ENCODE measurements at places on chromosomes 3 and 15.

DNA sequence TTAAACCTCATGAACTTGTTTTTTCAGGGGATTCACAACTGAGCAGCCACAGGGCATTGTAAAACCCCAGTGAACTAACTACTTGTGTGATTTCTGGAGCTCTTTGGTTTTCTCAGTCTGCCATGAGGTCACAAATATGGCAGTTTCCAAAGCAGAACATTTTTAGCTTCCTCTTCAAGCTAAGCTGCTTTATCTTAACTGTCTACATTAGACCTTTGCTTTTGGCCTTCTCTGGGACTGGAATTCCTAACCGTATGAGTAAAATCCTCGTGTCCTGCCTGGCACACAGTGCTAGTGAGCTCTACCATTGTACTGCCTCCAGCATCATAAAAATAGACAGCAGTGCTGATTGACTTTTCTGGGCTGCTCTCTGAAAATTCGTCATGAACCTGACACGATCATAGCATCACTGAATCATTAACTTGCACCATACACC is 22.1 kb downstream of the CDIN1 start:
- no peak for DNase-seq

- no peak for DNase-seq
Measured at GRCh38 chr15:66599536-66600239, 33.9 kb upstream of the LCTL start.

DNA sequence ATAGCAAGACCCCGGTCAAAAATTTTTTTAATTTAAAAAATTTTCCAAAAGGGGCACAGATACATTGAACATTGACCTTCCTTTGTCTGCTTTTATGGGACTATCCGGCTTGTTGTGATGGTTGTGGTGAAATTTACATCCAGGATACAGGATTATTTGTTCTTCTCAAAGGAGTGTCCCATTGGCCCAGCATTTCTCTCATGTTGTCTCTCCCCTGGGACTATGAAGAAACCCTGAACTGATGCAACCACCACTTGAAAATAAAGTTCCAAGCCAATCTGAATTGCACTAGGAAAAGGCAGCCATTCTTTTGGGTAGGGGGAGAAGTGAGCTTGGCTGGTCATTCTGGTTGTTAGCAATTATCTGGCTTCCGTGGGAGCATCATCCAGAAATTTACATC is 58.4 kb downstream of the PPARG start:
- no peak for DNase-seq

DNA sequence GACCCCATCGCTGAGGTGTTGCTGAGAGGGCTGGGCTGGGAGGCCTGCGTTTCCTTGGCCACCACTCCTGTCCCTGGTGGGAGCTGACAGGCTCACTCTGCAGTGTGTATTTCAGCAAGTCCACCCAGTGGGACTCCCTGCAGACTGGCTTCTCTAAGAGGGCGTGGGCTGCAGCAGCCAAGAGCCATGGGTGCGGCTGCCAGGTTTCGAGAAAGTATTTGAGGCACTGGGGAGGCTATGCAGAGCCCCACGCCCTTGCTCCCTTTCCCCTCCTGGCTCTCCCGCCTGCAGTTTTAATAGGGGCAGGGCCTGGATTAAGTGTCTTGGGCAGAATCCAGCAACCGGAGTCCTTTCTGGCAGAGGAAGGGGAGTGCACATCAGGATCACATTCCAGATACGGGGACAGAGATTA is 242.1 kb downstream of the THSD4 start:
- peak; percentile 71 for DNase-seq

DNA sequence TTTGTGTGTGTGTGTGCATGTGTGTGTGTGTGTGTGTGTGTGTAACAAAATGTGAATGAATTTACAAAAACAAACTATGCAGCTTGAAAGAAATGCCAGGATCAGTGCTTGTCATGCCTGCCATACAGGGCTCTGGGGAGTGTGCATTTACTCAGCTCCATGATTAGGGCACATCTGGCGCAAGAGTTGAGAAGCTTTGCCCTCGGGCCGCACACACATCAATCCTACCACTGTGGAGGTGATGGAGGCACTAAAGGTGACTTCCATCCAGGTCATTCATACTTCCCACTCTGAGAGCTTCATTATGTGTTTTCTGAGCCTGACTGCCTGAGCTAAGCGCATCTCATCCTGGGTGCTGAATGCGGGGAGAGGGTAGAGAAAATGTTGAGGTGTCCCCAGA is 72.0 kb upstream of the ZBED2 start:
- no peak for DNase-seq

DNA sequence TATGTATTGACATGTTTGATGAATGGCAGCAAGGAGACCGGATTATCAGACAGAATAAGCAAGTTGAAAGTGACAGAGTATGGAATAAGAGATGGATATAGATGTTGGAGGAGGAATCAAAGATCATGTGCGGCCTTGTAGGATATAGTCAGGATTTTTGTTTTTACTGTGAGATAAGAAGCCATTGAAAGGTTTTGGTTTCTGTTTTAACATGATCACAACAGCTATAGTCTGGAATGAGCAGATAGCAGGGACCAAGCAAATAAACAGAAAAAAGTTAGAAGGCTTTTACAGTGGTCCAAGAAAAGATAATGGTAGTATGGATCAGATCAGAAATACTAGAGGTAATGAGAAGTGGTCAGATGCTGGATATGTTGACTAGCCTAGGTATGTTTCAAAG is 52.6 kb downstream of the SLC12A6 start:
- no peak for DNase-seq

GRCh38 chr3:24259901-24260512 is 234.6 kb downstream of the THRB start:
- DNase-seq, result no peak

- DNase-seq, result no peak
Measured at GRCh38 chr3:171888466-171888865, 45.3 kb downstream of the TMEM212 start.

DNA sequence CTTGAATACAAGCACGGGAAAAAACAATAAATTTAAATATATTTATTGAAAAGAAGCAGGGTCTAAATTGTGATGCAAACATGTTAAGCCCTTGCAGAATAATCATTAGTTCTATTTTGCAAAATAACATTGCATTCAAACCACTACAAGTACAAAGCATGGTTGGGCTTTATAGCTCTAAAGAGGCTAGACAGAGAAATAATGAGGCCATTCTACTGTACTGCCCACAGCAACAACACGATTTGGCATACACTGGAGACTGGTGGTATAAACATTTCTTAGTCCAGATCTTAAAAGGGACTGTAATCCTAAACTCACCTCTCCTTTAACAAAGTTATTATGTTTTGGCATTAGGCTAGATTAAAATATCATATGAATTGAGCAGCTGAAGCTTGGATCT is 204.3 kb upstream of the LRIG1 start:
- no peak for DNase-seq

DNA sequence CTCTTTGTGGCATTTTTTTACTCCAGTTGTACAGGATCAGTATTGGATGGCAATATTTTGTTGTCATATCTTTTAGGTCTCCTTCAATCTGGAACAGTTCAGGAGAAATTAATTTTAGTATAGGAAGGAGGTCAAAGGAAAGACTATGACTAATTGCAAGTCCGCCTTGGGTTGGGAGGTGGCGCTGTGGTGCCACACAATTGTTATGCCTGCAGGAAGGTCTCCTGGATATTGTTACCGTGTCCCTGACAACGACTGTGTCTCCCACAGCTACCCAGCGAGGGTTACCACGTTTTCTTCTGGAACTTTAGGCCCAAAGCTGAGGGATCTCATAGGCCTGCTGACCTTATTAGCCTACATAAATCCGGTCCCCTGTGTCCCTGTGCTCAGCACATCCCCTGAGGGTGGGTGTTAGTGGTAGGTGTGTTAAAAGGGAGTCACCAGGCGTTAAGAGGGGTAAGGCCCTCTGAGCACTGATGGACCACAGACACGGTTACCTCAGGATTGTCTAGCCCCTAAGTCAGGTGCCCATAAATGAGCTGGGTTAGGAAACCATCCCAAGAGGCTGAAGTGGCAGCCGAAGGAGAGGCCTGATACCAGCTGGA is 31.5 kb downstream of the KCNAB1 start:
- DNase-seq, result peak; percentile 59

- DNase-seq, result no peak
Measured at GRCh38 chr3:33426630-33427317, 13.4 kb downstream of the UBP1 start.

- no peak for DNase-seq
Measured at GRCh38 chr3:188449421-188449820, 295.5 kb downstream of the LPP start.

DNA sequence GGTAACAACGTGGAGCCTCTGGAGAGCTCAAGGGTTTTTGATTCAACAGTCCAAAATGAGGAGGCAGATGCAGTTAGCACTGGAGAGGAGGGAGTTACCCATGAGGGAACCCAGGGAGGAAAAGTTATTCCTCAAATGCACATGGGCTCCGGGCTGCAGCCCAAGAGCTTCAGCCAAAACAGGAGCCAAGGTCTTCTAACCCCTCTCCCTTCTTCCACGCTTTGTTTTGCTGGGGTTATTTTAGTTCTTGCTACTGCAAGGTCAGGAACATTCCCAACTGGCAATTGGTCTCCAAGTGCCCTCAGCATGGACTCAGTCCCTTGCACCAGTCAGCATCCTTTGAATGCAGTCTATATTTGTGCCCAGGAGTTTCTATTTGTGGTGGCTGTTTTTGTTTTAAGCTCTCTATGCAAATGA is 90.0 kb downstream of the TGFBR2 start:
- DNase-seq, result no peak

GRCh38 chr15:32651229-32651837 is 9.8 kb downstream of the SCG5 start:
- peak; percentile 60 for DNase-seq

GRCh38 chr15:66722757-66723540 is 20.9 kb downstream of the SMAD6 start:
- DNase-seq, result no peak

GRCh38 chr3:9291821-9292410 is 42.5 kb upstream of the SRGAP3 start:
- no peak for DNase-seq

DNA sequence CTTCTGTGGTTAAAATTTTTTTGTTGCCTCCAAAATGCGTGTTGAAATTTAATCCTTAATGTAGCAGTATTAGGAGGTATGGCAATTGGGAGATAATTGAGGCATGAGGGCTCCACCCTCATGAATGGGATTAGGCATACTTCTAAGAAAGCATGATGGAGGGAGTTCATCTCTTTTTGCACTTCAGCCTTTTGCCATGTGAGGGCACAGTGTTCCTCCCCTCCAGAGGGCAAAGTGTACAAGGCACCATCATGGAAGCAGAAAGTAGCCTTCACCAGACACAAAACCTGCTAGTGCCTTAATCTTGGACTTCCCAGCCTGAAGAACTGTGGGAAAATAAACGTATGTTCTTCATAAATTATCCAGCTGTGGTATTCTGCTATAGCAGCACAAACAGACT is 429.5 kb downstream of the ZIC1 start:
- no peak for DNase-seq

DNA sequence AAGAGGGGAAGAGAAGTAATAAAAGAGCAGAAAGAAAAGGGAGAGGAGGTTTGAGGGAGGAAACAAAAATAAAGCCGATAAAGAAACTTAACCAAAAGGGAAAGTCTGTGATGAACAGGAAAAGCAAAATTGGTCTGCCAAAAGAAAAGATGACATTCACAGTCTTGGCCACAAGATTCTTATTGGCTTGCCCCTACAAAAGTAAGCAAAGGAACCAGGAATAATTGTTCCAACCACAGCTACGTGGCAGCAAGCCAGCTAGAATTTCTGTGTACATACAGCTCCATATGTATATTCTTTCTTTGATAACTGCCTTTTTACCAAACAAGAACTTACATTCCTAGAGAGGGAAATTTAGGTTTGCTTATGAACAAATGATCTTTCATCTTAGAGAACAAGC is 79.6 kb downstream of the MLH1 start:
- peak; percentile 79 for DNase-seq
